A172 (cell line): ENCODE measurements at places on chromosomes 12 and 14. TPM values are rescaled to one million over a fixed set of nuclear protein-coding genes. Genes with fewer than 3 reads are reported as not detected.

DNA sequence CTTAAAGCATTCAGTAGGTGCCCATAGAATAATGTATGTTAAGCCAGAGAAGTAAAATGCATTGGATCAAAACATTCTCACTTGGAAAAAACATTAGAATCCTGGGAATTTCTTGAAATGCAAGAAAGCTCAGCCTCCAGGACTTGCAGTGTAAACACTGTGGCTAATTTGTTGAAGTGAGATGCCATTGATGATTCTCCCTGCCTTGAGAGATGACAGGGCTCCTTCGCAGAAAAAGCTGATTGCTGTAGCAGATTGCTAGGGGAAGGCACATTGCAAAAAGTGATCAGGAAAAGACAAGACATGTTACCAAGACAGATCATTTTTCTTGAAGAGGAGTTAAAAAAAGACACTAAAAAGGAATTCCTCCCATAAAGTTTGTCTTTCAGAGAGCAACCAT is 204.2 kb upstream of the HMGA2 start:
- DNase-seq, result no peak

GRCh38 chr12:119826661-119827445 is 50.3 kb downstream of the CIT start:
- no peak for DNase-seq

The SCN8A gene
- total RNA-seq, result 1.8 and 2.4 TPM in 2 replicates

DNA sequence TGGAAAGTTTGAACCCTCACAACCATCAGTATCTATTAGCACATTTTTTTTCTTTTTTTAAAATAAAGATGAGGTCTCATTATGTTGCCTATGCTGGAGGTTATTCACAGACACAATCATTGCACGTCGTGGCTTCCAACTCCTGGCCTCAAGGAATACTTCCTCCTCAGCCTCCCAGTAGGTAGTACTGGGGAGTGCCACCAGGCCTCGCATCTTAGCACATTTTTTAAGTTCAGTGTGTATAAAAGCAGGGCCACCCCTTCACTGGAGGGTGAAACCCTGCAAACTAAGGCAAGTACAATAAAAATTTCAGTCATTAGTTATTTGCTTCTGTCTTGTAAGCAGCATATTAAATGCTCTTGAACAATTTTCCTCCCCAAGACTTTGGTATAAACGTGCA is 114.2 kb upstream of the SINHCAF start:
- DNase-seq, result no peak

- peak; percentile 88 for DNase-seq
Measured at GRCh38 chr14:49505041-49505766, 81.0 kb downstream of the RPS29 start.

The PMCH gene
- total RNA-seq, result not detected in 2 replicates

GRCh38 chr12:67014642-67015041 is 254.5 kb upstream of the CAND1 start:
- DNase-seq, result no peak

DNA sequence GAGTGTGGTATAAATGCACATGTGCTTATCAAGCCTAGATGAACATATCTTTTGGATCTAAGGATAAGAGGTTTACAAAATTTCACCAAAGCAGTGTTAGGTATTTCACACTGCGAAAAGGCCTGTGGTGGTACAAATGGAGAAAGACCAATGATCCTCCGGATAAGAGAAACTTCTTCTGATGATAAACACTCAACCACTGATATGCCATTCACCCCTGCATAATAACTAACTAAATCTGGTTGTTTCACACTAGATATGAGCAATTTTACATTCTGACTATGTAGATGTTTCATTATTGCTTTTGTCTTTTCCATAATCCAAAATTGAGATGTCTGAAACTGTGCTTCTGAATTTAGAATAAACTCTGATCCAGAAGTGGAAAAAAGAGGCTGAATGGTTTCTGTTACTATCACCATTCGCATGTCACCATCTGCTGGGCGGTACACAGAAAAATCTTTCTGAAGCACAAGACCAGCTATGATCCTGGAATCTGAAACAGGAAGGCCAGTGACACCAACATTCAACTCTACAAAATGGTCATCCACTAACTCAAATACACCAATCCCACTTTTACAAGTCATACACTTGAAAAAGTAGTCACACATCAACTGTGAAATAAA is 1.3 kb downstream of the BBS10 start:
- DNase-seq, result peak; percentile 69

The NID2 gene
- total RNA-seq, result not detected in 2 replicates

GRCh38 chr14:103871596-103872480 is 24.5 kb upstream of the PPP1R13B start:
- DNase-seq, result no peak

GRCh38 chr12:26058818-26059217 is 66.0 kb downstream of the BHLHE41 start:
- DNase-seq, result no peak

DNA sequence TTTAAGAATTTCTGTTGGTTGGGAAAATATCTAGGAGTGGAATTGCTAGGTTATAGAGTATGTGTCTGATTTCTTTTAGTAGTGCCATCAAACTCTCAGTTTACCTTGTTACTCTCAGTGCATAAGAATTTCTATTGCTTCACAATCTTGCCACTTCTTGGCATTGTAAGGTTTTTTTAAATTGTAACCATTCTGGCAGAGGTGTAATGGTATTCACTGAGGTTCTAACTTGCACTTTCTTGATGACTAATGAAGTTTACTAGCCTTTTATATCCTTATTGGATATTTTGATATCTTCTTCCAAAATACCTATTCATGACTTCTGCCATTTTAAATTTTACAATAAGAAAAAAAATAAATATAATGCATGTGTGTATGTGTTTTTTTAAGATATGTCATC is 478.0 kb downstream of the NAV3 start:
- DNase-seq, result no peak

- no peak for DNase-seq
Measured at GRCh38 chr14:57018065-57018464, 207.8 kb upstream of the OTX2 start.

The CD4 gene
- not detected in 2 replicates for total RNA-seq

The ASB2 gene
- total RNA-seq, result not detected in 2 replicates

DNA sequence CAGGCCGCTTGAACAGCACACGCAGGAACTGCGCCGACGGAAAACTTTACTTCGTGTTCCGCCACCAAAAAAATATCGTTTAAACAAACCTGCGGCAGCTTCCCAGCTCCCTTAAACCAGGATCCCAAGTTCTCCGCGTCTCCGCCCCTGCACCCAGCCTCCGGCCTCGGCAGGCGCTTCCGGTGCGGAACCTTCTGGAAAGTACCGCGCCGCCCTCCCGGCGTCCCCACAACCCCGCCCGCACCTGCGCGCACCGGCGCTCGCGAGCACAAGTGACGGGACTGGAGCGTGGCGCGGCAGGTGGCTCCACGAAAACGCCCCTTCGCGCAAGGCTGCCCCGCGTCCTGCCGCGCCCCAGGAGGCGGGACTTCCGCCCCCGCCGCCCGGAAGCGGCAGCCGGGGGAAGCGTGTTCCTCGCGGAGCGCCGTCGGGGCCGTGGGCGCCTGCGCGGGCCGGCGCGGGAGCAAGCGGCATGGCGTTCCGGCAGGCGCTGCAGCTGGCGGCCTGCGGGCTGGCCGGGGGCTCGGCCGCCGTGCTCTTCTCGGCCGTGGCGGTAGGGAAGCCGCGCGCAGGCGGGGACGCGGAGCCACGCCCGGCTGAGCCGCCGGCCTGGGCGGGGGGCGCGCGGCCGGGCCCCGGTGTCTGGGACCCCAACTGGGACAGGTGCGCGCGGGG is at the start of gene PGAM5:
PGAM5 (plus strand) TSS at position 438 of the 675 bp plus-strand sequence; CDS start at position 473, 35 bp downstream.
- DNase-seq, result peak; percentile 68

The SLC25A21 gene
- 0.22 TPM in 1 of 2 replicates, not detected in the other for total RNA-seq

DNA sequence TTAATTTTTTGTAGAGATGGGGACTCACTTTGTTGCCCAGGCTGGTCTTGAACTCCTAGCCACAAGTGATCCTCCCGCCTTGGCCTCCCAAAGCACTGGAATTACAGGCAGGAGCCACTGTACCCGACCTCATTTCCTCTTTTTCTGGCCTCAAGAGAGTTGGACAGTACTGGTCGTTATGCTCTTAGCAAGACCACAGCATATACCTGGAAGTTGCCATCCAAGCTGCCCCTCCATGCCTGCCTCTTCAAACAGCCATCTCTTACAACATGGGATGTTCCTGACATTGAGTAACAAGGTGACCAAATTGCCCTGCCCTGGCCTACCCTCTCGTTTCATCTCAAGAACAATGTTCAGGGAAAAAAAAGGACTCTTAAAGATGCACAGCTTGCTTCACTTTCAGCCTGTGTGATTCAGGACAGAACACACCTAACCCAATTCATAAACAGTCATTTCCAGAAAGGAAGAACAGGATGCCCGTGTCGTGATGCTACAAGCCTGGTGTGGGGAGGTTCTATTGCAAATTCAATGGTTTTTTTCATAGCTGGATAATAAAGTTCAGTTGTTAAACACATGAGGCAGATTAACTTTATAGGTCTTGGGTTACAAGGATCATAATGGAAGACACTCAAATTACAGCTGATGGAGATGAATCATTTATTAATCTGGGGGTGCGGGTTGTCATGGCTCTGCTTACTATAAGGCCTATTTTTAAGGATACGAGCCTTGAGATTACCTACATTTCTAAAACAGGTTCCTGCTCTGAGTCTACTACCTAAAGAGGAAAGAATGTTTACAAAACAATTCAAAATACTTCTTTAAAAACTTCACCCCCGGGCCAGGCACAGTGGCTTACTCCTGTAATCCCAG is 11.9 kb downstream of the GLTP start:
- no peak for DNase-seq

DNA sequence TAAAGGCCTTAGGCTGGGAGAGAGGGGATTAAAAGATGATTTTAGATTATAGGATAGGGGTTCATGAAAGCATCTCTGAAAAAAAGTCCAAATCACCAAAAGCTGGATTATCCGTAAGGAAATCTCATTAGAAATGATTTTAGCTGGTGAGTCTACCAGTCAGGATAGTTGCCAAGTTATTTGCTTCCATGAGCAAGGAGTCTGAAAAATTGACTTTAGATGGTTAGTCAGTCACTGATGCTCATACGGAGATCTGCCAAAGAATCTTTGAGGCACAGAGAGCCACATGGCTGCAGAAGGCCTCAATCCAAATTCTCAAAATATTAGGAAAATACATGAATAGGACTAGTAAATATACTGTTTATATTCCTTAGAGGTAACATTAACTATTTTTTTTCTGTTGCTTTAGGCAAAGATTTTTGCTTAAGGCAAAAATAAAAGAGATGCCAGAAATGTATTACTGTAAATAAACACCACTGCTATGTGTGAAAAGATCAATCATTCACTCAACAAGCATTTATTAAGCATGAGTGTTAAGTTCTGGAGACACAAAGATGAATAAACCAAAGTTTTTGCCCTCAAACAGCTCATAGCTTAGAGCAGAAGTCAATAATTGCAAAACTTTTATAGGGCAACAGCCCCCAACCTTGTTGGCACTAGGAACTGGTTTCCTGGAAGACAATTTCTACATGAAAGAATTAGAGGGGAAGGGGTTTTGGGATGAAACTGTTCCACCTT is 105.2 kb downstream of the BBS10 start:
- no peak for DNase-seq

The IFI27 gene
- total RNA-seq, result 5.9 and 10.1 TPM in 2 replicates

GRCh38 chr12:30692470-30692869 is 3.2 kb downstream of the IPO8 start:
- no peak for DNase-seq

The GUCY2C gene
- not detected in 2 replicates for total RNA-seq

The BMAL2 gene
- total RNA-seq, result 37.2 and 50.3 TPM in 2 replicates

The ZFC3H1 gene
- 8.3 and 12.9 TPM in 2 replicates for total RNA-seq

DNA sequence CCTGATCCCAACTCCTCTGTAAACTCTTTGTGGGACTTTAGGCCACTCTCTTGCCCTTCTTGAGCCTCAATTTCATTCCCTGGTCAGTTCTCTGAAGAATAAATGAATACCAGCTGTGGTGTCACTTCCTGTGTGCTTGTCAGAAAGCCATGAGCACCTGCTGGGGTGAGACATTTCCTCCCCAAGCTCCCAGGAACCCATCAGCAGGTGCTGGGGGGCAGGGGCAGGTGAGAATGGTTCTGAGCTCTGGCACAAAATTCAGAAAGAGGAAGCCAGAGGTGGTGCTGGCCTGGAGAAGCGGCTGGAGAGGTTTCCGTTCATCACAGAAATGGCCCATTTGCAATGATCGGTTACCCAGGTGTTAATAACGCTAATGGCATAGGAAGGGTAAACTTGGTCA is 14.9 kb downstream of the LHX5 start:
- no peak for DNase-seq

The GLS2 gene
- 2.4 TPM in 1 of 2 replicates, not detected in the other for total RNA-seq

GRCh38 chr14:65356327-65356836 is 56.1 kb upstream of the FUT8 start:
- peak; percentile 76 for DNase-seq

GRCh38 chr12:51972849-51973273 is 21.4 kb downstream of the ACVR1B start:
- DNase-seq, result peak; percentile 62

GRCh38 chr14:100423317-100424010 is 100.3 kb downstream of the SLC25A47 start:
- no peak for DNase-seq

DNA sequence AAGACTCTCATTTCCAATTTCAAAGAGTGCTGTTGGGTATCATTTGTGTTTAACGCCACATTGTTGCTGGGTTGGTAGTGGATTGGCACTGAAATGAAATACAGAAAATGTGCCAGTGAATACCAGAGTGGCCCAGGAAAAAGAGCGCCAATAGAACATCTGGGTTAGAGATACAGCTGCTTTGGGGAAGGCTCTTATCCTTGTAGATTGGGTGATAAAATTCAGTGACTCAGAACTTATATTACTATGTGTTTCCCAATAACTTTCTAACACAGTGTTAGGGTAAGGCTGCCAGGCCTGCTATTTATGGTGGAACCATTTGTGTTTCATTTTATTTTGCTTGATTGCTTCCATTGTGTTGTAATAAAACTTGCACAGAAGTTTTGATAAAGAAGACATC is 168.2 kb upstream of the SSTR1 start:
- no peak for DNase-seq

DNA sequence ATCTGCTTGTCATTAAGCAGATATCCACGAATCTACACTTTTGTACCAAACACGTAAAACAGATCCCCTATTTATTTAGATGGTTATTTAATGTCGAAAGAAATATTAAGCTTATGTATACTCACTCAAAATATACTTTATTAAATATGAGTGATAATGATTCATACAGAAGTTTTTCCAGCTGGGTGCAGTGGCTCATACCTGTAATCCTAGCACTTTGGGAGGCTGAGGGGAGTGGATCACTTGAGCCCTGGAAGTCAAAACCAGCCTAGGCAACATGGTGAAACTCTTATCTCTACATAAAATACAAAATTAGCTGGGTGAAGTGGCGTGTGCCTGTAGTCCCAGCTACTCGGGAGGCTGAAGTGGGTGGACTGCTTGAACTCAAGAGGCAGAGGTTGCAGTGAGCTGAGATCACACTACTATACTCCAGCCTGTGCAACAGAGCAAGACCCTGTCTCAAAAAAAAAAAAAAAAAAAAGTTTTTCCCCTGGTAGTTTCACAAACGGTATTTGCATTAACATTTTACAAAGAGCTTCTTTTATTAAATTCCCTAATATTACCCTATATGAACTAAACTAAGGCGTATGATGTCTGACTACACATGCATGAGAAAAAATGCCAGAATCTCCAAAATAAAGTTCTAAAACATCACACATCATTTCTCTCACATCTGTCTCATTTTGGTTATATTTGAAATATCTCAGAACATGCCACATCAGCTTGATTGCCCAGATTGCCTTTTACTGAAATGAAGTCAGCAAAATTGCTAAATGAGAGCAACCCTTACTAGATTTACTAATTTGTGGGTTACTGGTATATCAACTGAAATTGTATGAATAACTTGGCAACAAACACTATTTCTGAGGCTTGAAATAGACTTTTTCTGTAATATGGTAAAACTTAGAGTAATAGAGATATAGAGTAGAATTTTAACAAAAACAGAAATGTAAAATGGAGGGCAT is 74.9 kb downstream of the PAWR start:
- no peak for DNase-seq
